ENCODE measurements at places on chromosomes 16 and 17. TPM values are rescaled to one million over a fixed set of nuclear protein-coding genes. Genes with fewer than 3 reads are reported as not detected.

DNA sequence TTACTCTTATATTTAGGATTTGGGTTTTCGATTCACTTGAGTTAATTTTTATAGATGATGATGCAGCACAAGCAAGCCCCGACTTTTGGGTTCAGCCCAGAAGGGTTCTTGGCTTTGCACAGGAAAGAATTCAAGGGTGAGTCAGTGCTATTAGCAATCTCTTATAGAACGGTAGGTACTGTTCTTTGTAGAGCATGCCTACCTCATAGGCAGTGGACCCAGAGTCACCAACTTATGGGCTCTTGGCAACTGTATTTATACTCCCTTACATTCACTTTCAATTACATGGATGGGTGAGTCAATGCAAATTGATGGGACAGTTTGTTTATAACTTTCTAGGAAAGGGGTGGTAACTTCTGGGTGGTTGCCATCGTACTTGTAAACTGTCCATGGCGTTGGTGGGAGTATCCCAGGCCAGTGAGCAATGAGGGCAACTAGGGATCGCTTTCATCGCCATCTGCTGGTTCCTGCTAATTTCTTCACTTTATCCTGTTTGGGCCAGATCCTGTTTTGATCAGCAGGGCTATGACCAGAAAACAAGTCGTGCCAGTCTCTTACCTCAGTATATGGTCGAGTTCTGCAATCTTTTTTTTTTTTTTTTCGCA is 362.6 kb downstream of the CNTNAP4 start:
- H3K36me3 ChIP-seq = no peaks in the 10 kb centered on the region
- no peaks in the 10 kb centered on the region for H3K4me1 ChIP-seq
- no peak for DNase-seq
- H3K27me3 ChIP-seq = no peaks in the 10 kb centered on the region
- no peak overlapping the region for H3K27ac ChIP-seq
- no peak overlapping the region for H3K4me3 ChIP-seq

DNA sequence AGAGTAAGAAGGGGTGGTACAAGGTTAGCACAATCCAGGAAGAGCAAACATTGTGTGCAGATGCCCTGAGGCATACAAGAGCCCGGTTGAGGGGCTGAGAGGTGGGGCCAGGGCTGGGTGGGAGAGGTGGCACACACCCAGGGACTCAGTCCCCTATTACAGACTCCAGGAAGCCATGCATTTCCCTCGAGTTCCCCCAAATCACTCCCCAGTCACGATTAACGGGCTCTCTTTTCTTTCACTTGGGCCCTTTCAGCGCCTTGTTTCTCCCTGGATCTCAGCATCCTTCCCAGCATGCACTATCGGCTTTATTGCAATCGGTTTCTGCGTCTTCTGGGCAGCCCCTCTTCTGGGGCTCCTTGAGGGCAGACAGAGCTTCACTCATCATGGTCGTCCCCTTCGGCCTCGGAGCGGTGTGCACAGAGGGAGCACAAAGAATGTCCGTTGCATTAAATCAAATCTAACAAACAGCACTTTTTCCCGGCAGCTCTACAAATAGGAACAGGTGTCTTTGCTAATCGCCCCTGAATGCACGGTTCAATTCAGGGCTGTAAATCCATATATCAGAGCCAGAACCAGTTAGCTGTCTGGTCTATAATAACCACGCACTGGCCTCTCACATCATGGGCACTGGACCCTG is 184.6 kb upstream of the HSBP1 start:
- no peaks in the 10 kb centered on the region for H3K36me3 ChIP-seq
- H3K4me3 ChIP-seq = no peak overlapping the region
- H3K27ac ChIP-seq = no peak overlapping the region
- H3K27me3 ChIP-seq = no peaks in the 10 kb centered on the region
- peaks cover 4% of the 10 kb centered on the region for H3K4me1 ChIP-seq
- no peak for DNase-seq

DNA sequence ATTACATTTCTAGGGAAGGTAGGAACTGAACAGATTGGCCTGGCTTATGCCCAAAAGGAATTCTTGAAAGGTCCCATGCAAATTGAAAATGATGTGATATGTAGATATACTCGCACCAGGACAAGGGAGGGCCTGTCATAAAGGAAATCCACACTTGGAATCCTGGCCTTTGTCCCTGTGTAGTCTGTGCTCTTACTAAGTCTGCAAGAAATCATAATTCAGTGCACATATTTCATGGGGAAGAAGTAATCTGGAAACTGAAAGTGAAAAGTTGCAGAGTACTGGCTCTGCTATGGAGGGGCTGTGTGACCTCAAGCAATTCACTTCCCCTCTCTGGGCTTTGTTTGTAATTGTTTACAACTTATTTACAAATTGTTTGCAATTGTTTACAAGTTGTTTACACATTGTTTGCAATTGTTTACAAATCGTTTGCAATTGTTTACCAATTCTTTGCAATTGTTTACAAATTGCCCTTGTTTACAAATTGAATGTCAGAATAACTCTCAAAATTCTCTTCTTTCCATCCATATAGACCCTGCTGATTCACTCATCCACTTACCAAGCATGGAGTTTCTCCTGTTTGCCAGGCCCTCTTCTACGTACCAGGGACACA is 12.9 kb downstream of the SCNN1G start:
- no peak for DNase-seq
- H3K4me3 ChIP-seq = no peak overlapping the region
- H3K36me3 ChIP-seq = no peaks in the 10 kb centered on the region
- no peak overlapping the region for H3K27ac ChIP-seq

- peaks cover 10% of the 10 kb centered on the region for H3K36me3 ChIP-seq
- no peak overlapping the region for H3K27ac ChIP-seq
- no peak for DNase-seq
- no peaks in the 10 kb centered on the region for H3K27me3 ChIP-seq
- peaks cover 13% of the 10 kb centered on the region for H3K4me1 ChIP-seq
These were observed 1.8 kb upstream of the PRSS53 start for GRCh38 chr16:31090540-31090939.

DNA sequence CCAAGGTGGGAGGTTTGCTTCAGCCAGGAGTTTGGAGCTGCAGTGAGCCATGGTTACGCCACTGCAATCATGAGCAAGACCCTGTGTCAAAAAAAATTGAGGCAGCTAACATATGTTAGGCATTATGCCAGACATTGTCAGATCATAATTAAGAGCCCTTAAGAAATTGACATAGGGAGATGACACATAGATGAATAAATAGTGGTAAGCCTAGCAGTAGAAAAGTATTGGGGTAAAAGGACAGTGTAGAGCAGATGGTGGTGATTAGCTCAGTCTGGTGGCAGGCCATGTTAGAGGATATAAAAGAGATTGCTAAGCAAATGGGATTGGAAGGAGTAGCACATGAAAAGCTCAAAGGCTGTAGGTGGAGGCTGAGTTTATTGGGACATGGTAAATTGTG is 22.6 kb downstream of the SRCAP start:
- H3K36me3 ChIP-seq = no peaks in the 10 kb centered on the region
- no peak overlapping the region for H3K4me3 ChIP-seq
- H3K27me3 ChIP-seq = no peaks in the 10 kb centered on the region
- H3K27ac ChIP-seq = no peak overlapping the region

- peak overlapping the region; percentile 98 for H3K4me3 ChIP-seq
- DNase-seq = no peak
- H3K4me1 ChIP-seq = peaks cover 27% of the 10 kb centered on the region
- H3K27ac ChIP-seq = no peak overlapping the region
- H3K27me3 ChIP-seq = no peaks in the 10 kb centered on the region
These were observed 1.1 kb downstream of the CCP110 start for GRCh38 chr16:19524616-19525384.

DNA sequence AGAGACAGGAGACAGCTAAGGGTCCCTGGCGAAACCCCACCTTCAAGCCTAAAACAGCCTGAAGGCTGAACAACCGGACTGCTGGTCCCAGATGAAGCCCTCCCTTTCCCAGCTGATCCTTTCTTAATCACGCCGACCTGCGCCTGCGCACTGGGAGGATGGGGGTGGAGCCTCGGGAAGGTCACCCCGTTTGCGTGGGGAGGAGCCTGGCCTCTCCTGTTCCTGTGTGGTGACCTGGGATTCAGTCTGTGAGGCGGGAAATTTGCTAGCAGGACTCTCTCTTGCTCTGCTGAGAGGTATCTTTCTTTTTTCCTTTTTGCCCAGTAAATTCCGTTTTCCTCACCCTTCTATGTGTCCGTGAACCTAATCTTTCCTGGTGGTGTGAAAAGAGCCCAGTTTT is 9.6 kb downstream of the FAM20A start:
- H3K4me1 ChIP-seq = no peaks in the 10 kb centered on the region
- no peak overlapping the region for H3K27ac ChIP-seq
- DNase-seq = no peak
- H3K27me3 ChIP-seq = no peaks in the 10 kb centered on the region
- H3K36me3 ChIP-seq = no peaks in the 10 kb centered on the region
- no peak overlapping the region for H3K4me3 ChIP-seq

The PIGL gene
- 6.7 TPM for total RNA-seq

The FN3KRP gene
- 7.9 TPM for total RNA-seq

The LPCAT2 gene
- total RNA-seq = 4.5 TPM

The HS3ST3A1 gene
- total RNA-seq = 0.41 TPM

The KRT17 gene
- not detected for total RNA-seq

The ABCA3 gene
- 10.0 TPM for total RNA-seq

The CES5A gene
- total RNA-seq = not detected

The FBXL16 gene
- total RNA-seq = not detected

Measured in gastrocnemius medialis (tissue), 4 donors.